ENCODE measurements at places on chromosomes 3 and 15. TPM values are rescaled to one million over a fixed set of nuclear protein-coding genes. Genes with fewer than 3 reads are reported as not detected.

The LRRC3B gene
- total RNA-seq: not detected

The SLC24A1 gene
- 7.8 TPM for total RNA-seq

The TLR9 gene
- 0.23 TPM for total RNA-seq

The OXSR1 gene
- total RNA-seq: 61.2 TPM

The SHC4 gene
- total RNA-seq: 11.6 TPM

The ETFA gene
- total RNA-seq: 182 TPM

The ARRDC4 gene
- total RNA-seq: 0.42 TPM

The RAD51 gene
- 69.5 TPM for total RNA-seq

The SORD gene
- total RNA-seq: 30.5 TPM

The GCSAM gene
- total RNA-seq: 3.0 TPM

The ARL14 gene
- total RNA-seq: not detected

The LRRIQ4 gene
- total RNA-seq: 0.17 TPM

The C2CD4B gene
- total RNA-seq: not detected

The TERC gene
- 16.1 TPM for total RNA-seq

The CHRNA7 gene
- total RNA-seq: 0.21 TPM

Data from activated CD8-positive, alpha-beta memory T cell treated with anti-CD3 and anti-CD28 coated beads for 36 hours (primary cell).